ENCODE measurements at places on chromosomes 5 and 9. TPM values are rescaled to one million over a fixed set of nuclear protein-coding genes. Genes with fewer than 3 reads are reported as not detected.
A peak's percentile ranks its signal among the peaks of the same experiment; 100 is the strongest.

Gene SLC31A2
- total RNA-seq, result 5.3 TPM

Gene NEUROG1
- total RNA-seq, result not detected

Gene CTXN3
- total RNA-seq, result not detected

Gene SHOC1
- 0.10 TPM for total RNA-seq

DNA sequence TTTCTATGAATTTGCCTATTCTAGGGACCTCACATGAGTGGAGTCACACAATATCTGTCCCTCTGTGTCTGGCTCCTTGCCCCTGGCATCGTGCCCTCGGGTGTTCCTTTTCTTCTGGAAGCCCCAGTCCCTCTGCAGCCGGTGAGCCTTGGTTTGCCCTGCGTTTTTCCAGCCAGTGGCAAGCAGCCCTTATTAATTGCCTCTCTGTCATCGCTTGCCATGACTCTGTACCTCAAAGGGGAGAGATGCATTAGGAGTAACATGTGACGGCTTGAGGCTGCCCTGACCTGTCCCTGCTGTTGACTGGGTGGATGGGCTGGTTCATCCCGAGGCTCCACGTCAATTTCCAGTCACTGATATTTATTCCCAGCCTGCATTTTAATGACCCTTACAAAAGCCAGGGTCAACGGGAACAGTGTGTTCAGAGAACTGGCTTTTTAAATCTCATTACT is 87.3 kb downstream of the CFAP90 start:
- peaks cover 11% of the 10 kb centered on the region for H3K27me3 ChIP-seq
- no peak overlapping the region for H3K27ac ChIP-seq
- no peaks in the 10 kb centered on the region for H3K36me3 ChIP-seq

GRCh38 chr5:174195517-174195916 is 150.0 kb downstream of the NSG2 start:
- no peaks in the 10 kb centered on the region for H3K36me3 ChIP-seq
- peaks cover 11% of the 10 kb centered on the region for H3K27me3 ChIP-seq
- H3K4me1 ChIP-seq, result no peaks in the 10 kb centered on the region
- H3K27ac ChIP-seq, result no peak overlapping the region

DNA sequence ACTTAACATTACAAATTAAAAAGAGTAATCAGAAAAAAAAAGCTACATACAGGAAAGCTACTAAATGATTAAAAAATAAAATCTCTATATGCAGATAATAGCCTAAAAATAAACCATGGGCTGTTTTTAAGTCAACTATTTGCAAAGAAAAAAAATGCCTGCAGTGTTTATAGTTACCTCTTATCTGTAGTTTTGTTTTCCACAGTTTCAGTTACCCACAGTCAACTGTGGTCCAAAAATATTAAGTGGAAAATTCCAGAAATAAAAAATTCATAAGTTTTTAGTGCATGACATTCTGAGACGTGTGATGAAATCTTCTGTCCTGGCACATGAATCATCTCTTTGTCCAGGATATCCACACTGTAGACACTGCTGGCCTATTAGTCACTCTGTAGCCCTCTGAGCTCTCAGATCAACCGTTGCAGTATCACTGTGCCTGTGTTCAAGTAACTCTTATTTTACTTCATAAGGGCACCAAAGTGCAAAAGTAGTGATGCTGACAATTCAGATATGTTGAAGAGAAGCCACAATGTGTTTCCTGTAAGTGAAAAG is 59.2 kb downstream of the PRELID2 start:
- H3K4me1 ChIP-seq, result no peaks in the 10 kb centered on the region
- peak; percentile 74 for DNase-seq
- H3K36me3 ChIP-seq, result no peaks in the 10 kb centered on the region
- no peaks in the 10 kb centered on the region for H3K27me3 ChIP-seq
- no peak overlapping the region for H3K4me3 ChIP-seq

DNA sequence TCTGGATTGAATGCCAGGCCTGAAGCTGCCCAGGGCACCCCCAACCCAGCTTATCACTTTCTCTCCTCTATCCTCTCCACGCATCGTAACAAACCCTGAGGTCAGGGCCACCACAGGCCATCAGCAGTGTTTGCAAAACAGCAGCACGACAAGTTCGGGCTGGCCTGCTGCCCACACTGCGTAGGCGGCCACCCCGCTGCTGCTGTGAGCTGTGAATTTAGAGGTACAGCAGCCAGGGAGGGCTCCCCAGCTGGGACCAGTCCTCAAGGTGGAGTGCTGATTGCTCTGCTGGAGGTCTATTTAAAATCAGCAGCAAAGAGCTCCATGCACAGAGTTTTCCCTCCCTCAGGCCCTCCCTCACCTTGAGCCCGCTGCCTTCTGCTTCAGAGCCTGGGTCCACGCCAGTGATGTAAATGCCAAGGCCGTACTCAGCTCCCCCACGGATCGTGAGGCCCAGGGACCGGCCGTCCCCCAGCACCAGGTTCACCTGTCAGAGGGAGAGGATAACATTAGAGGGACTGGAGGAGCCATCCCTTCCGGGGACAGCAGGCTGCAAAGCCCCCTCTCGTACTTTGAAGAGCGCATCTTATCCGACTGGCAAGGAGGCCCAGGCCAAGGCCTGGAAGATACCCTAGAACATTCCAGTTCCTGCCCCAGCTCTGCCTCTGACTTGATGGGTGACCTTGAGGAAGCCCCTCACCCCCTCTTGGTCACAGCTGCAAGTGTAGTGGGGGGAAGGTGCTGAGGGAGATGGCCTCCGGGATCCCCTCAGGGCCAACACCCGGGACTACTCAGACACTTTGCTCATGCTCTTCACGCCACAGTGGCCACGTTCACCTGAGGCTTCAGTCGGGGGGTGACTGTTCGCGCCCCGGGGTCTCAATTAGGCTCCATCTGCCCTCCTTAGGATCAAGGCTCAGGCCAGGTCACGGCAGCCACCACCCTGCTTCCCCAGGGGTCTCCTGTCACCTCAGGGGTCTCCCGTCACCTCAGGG is 39.1 kb downstream of the WHRN start:
- no peak for DNase-seq
- no peaks in the 10 kb centered on the region for H3K27me3 ChIP-seq
- no peak overlapping the region for H3K4me3 ChIP-seq

GRCh38 chr5:103256178-103256577 is 2.4 kb upstream of the MACIR start:
- DNase-seq, result no peak
- H3K36me3 ChIP-seq, result no peaks in the 10 kb centered on the region
- no peak overlapping the region for H3K27ac ChIP-seq

- H3K27ac ChIP-seq, result no peak overlapping the region
- no peaks in the 10 kb centered on the region for H3K4me1 ChIP-seq
- no peak for DNase-seq
- no peaks in the 10 kb centered on the region for H3K27me3 ChIP-seq
Measured at GRCh38 chr9:116390303-116391228, 237.0 kb downstream of the PAPPA start.

GRCh38 chr5:40223884-40224402 is 455.8 kb upstream of the PTGER4 start:
- H3K27me3 ChIP-seq, result no peaks in the 10 kb centered on the region
- no peak overlapping the region for H3K27ac ChIP-seq
- peak; percentile 55 for DNase-seq
- H3K36me3 ChIP-seq, result no peaks in the 10 kb centered on the region
- H3K4me1 ChIP-seq, result no peaks in the 10 kb centered on the region

- no peak for DNase-seq
- no peaks in the 10 kb centered on the region for H3K27me3 ChIP-seq
- H3K36me3 ChIP-seq, result no peaks in the 10 kb centered on the region
- H3K27ac ChIP-seq, result no peak overlapping the region
- H3K4me1 ChIP-seq, result no peaks in the 10 kb centered on the region
- H3K4me3 ChIP-seq, result no peak overlapping the region
Measured at GRCh38 chr9:8917956-8918739, 1118.6 kb upstream of the DMAC1 start.

DNA sequence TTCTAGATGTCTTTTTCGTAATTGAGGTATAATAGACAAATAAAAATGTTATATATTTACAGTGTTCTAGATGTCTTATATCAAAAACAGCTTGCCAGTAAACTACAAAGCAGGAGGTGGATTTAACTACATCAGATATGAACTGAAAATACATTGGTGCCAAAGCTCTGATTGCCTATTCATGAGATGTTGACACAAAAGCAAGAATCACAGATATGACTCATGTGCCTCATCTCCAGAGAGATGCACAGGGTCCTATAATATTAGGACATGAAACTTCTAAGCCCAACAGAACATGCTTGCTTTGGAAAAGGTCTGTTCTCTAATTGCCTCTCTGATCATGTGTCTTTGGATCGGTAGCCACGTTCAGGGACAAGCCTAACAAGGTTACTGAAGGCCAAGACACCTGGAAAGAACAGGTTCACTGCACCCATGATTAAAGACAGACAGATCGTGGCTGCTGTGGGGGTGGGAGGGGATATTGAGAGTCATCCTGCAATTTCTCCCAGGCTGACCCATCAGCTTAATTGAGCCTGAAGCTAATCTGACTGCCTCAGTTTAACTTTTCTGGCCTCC is 16.8 kb downstream of the ABCA1 start:
- H3K36me3 ChIP-seq, result no peaks in the 10 kb centered on the region
- no peaks in the 10 kb centered on the region for H3K4me1 ChIP-seq
- no peak overlapping the region for H3K4me3 ChIP-seq
- no peak overlapping the region for H3K27ac ChIP-seq
- no peak for DNase-seq

DNA sequence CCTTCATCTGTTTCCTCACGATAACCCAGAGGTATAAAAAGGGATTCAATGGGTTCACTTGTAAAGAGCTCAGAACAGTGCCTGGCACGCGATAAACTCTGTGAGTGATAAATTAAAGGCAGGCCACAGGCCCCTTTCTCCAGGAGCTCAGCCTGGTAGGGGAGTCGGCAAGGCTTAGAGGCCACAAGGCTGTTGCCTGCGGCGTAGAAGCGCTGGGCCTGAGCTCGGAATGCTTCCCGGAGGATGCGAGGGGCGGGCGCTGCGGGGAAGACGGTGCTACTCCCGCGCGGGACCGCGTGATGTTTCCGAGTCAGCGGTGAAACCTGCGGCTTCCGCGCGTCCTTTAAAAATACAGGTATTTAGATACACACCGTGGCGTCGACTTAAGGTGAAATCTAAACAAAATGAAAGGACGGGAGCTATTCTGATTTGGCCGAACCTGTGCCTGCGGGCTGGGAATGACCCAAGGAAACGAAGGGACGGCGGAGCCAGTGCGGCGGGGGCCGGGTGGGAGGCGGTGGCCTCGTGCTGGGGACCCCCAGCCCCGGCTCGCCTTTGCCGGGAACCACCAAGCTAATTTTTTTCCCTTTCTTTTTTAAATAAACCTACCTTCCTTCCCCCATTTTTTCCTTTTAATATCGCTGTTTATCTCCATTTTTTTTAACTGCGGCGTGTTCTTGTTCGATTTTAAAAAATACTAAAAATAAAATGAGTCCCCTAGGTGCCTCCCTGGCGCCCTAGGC is 6.2 kb downstream of the NKX2-5 start:
- no peak for DNase-seq
- no peak overlapping the region for H3K4me3 ChIP-seq
- H3K27me3 ChIP-seq, result no peaks in the 10 kb centered on the region
- no peak overlapping the region for H3K27ac ChIP-seq
- no peaks in the 10 kb centered on the region for H3K36me3 ChIP-seq
- H3K4me1 ChIP-seq, result no peaks in the 10 kb centered on the region

- H3K4me1 ChIP-seq, result no peaks in the 10 kb centered on the region
- no peak for DNase-seq
- no peaks in the 10 kb centered on the region for H3K36me3 ChIP-seq
- H3K27me3 ChIP-seq, result no peaks in the 10 kb centered on the region
- H3K4me3 ChIP-seq, result no peak overlapping the region
Measured at GRCh38 chr5:169880012-169880663, 100.2 kb downstream of the INSYN2B start.
